ENCODE measurements at places on chromosomes 7 and 10. TPM values are rescaled to one million over a fixed set of nuclear protein-coding genes. Genes with fewer than 3 reads are reported as not detected.

GRCh38 chr10:22816298-22816653 is 101.9 kb upstream of the PIP4K2A start:
- DNase-seq, result no peak

Gene LIPA
- total RNA-seq, result 19.5 TPM

- DNase-seq, result no peak
These were observed 56.1 kb downstream of the CDK1 start for GRCh38 chr10:60834401-60834800.

DNA sequence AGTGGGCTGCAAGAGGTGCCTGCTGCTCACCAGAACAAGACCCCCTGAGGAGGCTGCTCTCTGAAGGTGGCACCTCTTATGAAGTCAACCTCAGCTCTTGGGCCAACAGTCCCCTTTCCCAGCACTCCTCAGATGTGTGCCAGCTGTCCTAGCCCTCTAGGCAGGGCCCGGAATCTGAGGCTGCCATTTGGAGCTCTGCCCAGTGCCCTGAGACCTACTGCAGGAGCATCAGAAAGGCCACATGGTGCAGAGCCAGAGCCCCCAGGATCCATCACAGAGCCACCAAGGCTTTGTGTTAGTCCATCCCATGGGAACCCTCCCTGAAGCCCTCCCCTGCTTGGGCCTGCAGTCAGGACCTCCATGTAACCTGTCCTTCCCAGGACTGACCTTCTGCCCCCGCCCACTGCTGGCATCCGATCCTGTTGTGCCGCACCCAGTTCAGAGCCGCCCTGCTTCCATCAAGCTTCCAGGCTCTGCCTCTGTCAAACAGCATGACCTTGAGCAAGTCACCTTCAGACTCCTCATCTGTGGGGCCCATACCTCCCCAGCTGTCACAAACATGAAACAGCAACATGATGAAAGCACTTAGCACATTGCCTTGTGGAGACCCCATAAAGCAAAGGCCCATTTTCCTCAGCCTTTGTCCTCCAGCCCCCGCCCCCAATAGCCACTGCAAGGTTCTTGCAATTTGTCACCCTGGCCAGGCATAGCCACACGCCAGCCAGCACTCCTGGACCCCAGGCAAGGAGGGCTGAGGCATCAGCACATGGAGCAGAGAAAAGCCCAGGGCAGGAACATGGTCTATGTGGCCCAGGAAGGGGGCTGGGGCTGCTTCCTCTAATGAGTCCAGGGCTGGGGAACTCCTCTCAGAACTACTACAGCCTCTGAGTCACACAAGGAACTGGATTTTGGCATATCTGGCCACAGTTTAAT is 51.7 kb downstream of the GRID1 start:
- DNase-seq, result no peak

DNA sequence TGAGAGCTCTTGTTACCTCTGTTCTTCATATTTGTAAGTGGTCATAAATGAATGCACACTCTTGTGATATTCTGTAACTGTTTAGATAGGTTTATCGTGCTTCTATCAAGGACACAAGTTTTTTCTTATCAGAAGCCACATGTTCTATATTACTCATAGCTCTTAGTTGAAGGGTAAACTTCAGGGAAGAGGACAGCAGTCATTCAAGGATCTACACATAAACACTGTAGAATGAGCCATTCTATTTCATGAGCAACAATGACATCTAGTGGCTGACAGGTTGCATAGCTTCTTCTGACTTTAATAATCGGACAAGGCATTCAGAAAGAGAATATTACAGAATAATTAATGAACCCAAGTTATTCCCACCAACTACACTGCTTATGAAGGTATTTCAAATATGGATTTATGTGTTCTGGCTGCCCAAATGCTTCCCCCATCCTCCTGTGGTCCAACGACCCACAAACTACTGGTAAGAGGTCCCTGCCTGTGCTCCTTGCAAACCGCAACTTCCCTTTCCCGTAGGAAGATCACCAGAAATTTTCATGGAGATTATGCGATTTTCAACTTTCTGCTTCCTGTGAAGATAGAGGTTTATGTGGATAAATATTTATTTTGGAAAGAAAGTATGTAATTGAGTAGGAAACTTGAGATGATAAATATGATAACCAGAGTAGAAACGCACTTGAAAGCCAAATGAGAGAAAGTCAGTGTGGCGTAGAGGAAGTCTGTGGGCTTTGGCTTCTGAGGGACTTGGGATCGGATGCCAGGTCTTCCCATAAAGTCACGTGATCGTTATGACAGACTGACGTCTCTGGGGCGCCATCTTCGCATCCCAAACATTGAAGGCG is 16.8 kb upstream of the ABCB5 start:
- no peak for DNase-seq

Gene UNC5B
- 3.7 TPM for total RNA-seq

DNA sequence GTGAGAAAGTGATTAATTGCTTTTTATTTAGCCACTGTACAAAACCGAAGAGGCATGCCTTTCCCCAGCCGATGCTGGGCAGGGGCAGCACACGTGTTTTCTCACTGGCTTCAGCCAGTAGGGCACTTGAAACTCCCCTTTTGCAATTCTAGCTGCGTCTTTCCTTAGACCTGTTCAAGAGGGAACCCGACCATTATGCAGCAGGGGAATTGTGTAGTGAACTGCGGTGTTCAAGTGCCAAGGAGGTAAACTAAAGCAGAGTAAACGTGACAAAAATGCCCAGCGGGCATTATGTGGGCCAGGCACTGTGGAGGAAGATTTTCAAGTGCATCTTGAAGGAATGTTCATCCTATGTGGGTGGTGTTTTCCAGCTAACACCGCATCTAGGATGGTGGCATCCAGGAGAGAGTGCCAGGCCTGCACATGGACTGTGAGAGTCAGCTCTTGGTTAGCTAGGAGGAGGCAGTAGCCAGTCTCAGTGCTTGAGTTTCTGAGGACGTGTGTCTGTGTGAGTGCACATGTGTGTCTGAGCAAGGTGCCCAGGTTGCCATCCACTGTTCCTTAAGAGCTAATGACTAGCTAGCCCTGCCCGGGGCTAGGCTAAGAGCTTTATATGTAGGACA is 3.3 kb downstream of the WIPF3 start:
- DNase-seq, result no peak

- no peak for DNase-seq
These were observed 3.3 kb downstream of the INSYN2A start for GRCh38 chr10:127193125-127193524.

- DNase-seq, result no peak
These were observed 50.6 kb upstream of the RASGEF1A start for GRCh38 chr10:43317422-43317821.

GRCh38 chr7:100248483-100248882 is 28.7 kb downstream of the PVRIG start:
- no peak for DNase-seq

Gene PTPRZ1
- total RNA-seq, result 0.74 TPM

Data from progenitor cell of endocrine pancreas (in vitro differentiated cells).